ENCODE measurements at places on chromosomes 13 and 19.

DNA sequence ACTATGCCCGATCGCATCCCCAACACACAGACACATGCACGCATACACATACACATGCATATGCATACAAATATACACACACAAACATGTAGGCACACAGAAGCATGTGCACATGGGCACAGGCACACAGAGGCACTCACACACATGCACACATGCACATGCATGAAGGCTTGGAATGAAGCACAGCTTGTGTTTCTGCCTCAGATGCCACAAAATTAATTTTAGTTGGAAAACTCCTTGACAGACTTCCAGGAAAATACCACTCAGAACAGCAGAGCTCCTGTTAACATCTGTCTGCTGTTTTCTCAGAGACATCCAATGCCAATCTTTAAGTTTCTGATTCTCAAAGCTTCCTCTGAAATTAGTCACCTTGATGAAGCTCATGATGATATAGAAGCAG lies 532.7 kb downstream of the RFC3 start:
- H3K36me3 ChIP-seq, result peaks cover 17% of the 10 kb centered on the region
- H3K4me1 ChIP-seq, result peaks cover 76% of the 10 kb centered on the region
- no peak for DNase-seq
- H3K27ac ChIP-seq, result peak overlapping the region; percentile 6

DNA sequence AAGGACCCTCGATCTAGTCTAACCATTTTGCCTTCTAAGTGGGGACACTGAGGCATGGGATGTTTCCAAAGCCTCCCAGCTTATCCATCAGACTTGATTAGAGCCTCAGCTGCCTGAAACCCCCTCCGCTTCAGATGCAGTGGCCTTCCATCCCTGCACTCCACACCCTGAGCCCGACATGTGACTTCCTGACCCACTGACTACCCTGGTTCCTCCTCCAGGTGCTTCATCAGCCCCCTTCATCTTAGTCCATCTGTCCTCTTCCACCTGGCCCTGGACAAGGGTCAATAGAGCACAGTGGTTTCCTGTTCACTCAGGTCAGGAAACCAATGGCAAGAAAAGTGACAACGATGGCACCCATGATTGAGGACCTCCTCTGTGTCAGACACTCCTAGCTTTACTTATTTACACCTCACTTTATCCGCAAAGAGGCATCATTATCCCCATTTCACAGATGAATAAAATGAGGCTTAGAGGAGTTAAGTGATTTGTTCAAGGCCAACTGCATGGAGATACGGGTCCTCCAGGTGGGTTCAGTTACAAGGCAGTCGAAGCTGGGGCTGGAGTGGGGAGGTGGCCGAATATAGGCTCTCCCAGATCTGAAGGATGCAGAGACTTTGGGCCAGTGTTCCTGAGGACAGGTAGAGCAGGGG lies 81.6 kb upstream of the TM9SF2 start:
- no peak overlapping the region for H3K4me3 ChIP-seq
- no peak for DNase-seq
- H3K27me3 ChIP-seq, result peaks cover 49% of the 10 kb centered on the region
- no peaks in the 10 kb centered on the region for H3K4me1 ChIP-seq

DNA sequence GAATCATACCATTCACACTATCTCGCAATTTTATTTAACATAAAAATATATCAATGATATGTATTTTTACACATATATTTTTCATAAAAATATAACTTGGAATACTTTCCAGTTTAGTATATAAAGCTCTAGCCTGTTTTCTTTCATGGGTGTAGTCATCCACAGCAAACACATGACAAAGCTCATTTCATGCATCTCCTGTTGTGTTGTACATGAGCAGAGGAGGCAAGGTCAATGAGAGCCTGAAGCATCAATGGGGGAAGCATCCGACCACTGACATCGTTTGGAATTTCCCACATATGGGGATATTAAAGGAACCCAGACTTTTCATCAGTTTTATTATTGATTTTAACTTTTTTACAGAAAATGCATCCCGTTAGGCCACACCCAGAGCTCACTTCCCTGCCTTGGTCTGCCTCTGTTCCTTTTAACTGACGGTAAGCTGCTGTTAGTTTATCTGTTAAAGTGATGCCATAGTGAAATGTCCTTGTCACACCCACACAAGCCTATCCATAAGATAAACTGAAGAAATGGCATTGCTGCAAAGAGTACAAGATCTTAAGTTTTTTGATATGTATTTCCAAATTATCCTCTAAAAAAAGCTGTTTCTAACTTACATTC lies 44.0 kb downstream of the MIPEP start:
- peaks cover 2% of the 10 kb centered on the region for H3K27me3 ChIP-seq
- 0 out of 2 replicates have a peak, but pooled peaks cover 4% of the 10 kb centered on the region for H3K36me3 ChIP-seq
- no peak overlapping the region for H3K4me3 ChIP-seq
- H3K4me1 ChIP-seq, result peaks cover 12% of the 10 kb centered on the region
- H3K27ac ChIP-seq, result no peak overlapping the region

- H3K27me3 ChIP-seq, result peaks cover 3% of the 10 kb centered on the region
- no peak for DNase-seq
- no peaks in the 10 kb centered on the region for H3K36me3 ChIP-seq
- peak overlapping the region; percentile 96 for H3K4me3 ChIP-seq
- no peak overlapping the region for H3K27ac ChIP-seq
Measured at GRCh38 chr13:74134777-74135325, 647 bp upstream of the KLF12 start.

DNA sequence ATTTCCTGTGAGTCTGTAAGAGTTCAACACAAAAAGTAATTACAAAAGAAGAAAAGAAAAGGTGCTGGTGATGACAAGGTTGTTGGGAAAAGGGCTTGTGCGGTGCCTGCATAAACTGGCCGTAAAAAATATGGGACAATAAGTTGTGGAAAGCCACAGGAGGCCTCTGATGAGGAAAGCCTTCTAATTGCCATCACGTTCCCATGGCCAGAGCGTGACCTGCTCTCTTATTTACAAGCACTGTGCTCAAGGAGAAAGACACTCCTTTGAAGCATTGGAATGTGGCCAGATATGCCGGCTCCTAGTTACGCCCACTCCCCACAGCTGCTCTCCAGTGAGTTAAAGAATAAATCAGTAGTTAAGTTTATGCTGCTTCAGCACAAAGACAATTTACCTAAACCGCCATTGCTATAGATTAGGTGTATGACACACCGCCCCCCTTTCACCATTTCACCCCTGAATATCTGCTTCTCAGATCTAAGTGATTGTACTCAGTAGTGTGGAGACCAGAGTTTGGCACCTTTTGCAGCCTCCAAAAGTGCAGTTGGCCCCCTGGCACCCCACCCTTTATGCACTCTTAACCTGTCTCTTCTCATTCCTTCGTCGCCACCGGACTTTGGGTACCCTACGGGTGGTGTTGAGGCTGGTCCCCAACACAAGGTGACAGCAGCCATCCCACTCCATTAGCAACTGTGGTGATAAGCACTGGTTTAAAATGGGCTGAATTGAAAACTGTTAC lies 8.1 kb upstream of the PGLYRP1 start:
- no peaks in the 10 kb centered on the region for H3K36me3 ChIP-seq
- H3K27ac ChIP-seq, result no peak overlapping the region
- DNase-seq, result no peak

GRCh38 chr19:926589-927350 lies 935 bp downstream of the ARID3A start:
- peak overlapping the region; percentile 66 for H3K27ac ChIP-seq
- peaks cover 2% of the 10 kb centered on the region for H3K36me3 ChIP-seq
- peak overlapping the region; percentile 87 for H3K4me3 ChIP-seq

- H3K4me1 ChIP-seq, result no peaks in the 10 kb centered on the region
- H3K27me3 ChIP-seq, result no peaks in the 10 kb centered on the region
- H3K36me3 ChIP-seq, result no peaks in the 10 kb centered on the region
Measured at GRCh38 chr13:92487238-92487637, 739.4 kb upstream of the GPC6 start.

All from HFFc6 (cell line).